ENCODE measurements at places on chromosomes 7 and 10. TPM values are rescaled to one million over a fixed set of nuclear protein-coding genes. Genes with fewer than 3 reads are reported as not detected.

SPDYE6 gene
- polyA plus RNA-seq, result 0.46 TPM

DKK1 gene
- not detected for polyA plus RNA-seq

CYP3A5 gene
- 0.42 TPM for polyA plus RNA-seq

RNLS gene
- polyA plus RNA-seq, result 12.3 TPM

GHRHR gene
- not detected for polyA plus RNA-seq

WDR91 gene
- polyA plus RNA-seq, result 2.7 TPM

DYNC1I1 gene
- polyA plus RNA-seq, result 92.1 TPM

LIPK gene
- not detected for polyA plus RNA-seq

PRXL2A gene
- polyA plus RNA-seq, result 77.3 TPM

PNLIPRP1 gene
- polyA plus RNA-seq, result not detected

ADRA2A gene
- 1.6 TPM for polyA plus RNA-seq

BICC1 gene
- polyA plus RNA-seq, result not detected

CDC14C gene
- not detected for polyA plus RNA-seq

LBX1 gene
- not detected for polyA plus RNA-seq

Data from Purkinje cell (primary cell).